ENCODE measurements at places on chromosomes 6 and 20.

DNA sequence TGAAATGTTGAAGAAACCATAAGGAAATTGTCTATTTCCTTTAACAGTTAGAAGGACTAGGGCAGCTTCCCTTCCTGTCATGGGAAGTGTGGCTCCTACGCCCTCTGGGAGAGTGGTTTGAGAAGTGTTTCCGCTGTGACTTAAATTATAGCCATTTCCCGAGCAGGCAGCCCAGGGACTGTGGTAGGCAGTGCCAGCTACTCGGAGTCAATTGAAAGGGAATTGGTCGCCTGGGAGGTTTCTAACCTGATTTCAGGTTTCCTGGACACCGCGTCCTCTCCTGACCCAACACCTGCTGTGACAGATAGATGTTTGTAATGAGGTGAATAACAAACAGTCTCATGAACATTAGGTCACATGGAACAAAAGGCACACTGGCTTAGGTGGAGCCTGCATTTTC lies 256.1 kb upstream of the PLCB4 start:
- DNase-seq: no peak

DNA sequence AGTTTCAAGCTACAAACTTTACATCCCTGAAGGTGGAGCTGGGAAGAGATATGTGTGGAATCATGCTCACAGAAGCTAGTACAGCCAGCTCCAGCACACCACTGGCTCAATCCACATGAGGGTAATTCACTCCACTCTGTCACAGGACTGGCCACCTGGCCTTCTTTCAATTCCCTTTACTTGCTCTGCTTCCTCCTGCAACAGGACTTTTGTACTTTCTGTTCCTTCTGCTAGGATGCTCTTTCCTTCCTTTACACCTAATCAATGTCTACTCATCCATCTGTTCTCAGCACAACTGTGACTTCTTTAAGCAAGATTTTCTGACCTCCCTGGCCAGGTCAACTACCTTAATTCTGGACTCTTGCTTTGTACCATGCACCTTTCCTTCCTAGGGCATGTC lies 39.4 kb upstream of the MYB start:
- DNase-seq: no peak

- DNase-seq: no peak
Observed at GRCh38 chr6:41059556-41059955, 6.6 kb downstream of the APOBEC2 start.

- no peak for DNase-seq
Observed at GRCh38 chr6:150865043-150865405, 478 bp upstream of the MTHFD1L start.

DNA sequence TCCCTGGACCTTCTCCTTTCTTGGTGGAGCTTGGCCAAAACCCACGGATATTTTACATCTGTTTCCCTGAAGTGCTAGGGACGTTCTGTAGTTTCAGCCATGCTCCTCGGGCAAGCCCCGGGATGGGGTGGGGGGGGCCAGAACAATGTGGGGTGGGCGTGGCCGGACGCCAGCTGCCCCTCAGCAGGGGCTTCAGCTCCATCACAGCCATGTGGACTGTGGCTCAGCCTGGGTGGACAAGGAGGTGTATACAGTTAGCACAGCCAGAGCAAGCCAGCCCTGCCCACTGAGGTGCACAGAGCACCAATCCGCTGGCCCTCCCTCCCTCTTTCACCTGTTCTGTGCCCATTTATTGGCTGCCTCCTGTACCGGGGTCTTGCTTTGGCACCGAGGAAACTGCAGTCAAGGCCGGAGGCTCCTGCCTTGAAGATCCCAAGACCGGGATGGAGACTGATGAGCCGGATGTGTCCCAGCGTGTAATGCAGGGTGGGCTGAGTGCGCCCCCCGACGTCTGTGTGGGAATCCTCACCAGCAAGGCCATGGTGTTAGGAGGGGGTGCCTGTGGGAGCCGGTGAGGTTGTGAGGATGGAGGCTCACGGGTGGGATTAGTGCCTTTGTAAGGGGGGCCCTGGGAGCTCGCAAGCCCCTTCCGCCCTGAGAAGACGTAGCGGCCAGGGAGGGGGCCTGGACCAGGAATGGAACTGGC lies 28.0 kb downstream of the FRMD1 start:
- no peak for DNase-seq

DNA sequence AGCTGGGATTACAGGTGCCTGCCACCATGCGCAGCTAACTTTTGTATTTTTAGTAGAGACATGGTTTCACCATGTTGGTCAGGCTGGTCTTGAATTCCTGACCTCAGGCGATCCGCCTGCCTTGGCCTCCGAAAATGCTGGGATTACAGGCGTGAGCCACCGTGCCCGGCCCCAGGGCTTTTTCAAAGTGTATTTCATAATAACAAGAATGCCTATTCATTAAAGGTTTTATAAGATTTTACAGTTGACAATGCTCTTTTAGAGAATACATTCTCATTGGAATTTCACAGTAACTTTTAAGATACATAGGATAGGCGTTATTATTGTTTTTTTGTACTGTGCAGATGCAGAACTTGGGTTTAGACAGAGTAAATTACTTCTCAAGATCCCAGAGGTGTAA lies 52.6 kb upstream of the PTPRK start:
- no peak for DNase-seq

- DNase-seq: no peak
Observed at GRCh38 chr20:47960277-47960676, 175.0 kb upstream of the SULF2 start.

DNA sequence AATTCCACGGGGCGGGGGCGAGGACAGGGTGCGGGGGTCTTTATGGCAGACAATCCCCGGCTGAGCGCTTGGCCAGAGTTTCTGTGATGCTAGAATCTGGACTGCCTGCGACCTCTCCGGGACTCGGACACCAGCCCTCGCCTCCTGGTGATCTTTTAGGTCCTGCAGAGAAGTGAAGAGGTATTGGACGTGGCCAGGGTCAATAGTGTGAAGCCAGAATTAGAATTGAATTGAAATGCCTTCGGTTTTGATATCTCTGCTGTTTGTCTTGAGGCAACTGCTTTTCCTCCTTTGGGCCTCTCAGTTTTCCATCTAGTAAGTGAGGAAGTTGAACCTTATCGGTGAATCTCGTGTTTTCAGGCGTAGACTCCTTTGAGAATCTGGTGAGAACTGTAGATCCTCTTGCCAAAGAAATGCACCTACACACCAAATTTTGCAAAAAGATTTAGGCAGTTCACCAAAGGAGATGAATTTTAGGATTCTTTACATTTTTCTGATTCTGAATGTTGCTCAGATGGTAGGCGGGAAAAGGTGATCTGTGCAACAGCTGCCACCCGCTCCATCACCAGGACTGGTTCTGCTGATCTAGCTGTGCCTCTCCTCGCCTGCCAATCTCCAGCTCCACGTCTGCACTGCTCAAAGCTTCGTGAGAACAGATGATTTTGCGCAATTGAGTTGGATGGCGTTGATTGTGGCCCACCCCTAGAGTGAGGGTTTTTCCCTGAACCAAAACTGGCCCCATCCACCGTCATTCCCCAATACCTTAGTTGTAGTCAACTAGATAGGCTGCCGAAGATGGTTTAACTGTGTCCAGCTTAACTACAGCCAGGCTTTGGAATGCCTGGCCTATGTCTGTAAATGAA lies 837 bp upstream of the OSER1 start:
- DNase-seq: no peak

- DNase-seq: no peak
Observed at GRCh38 chr6:149842331-149842730, 21.8 kb downstream of the LRP11 start.
